ENCODE measurements at places on chromosomes 1 and 21. TPM values are rescaled to one million over a fixed set of nuclear protein-coding genes. Genes with fewer than 3 reads are reported as not detected.

DNA sequence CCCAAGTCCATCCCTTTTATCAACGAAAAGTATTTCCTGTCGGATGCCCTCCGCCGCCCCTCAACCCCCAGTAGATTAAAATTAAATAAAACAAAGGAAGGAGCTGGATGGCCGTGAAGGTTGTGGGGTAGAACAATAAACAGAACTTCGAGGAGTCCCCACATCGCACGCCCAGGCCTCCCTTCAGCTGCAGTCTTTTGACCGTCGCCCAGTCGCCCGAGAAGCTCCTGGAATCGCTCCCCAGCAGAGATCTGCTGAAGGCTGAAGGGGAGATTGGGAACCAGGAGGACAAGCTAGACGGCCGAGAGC, 905 bp downstream of the BARHL2 start:
- no peak overlapping the region for H3K27ac ChIP-seq
- H3K4me1 ChIP-seq, result peaks cover 16% of the 10 kb centered on the region
- H3K4me3 ChIP-seq, result peak overlapping the region; percentile 51
- H3K27me3 ChIP-seq, result peaks cover 97% of the 10 kb centered on the region

- H3K27ac ChIP-seq, result no peak overlapping the region
- no peak overlapping the region for H3K4me3 ChIP-seq
- no peaks in the 10 kb centered on the region for H3K36me3 ChIP-seq
- peaks cover 15% of the 10 kb centered on the region for H3K27me3 ChIP-seq
- H3K4me1 ChIP-seq, result peaks cover 18% of the 10 kb centered on the region
These were observed 1.5 kb downstream of the SHISA4 start for GRCh38 chr1:201890223-201890622.

GRCh38 chr21:21101911-21102310, 103.7 kb downstream of the NCAM2 start:
- no peaks in the 10 kb centered on the region for H3K36me3 ChIP-seq
- no peaks in the 10 kb centered on the region for H3K27me3 ChIP-seq
- no peak overlapping the region for H3K27ac ChIP-seq
- no peak overlapping the region for H3K4me3 ChIP-seq
- H3K4me1 ChIP-seq, result peaks cover 8% of the 10 kb centered on the region

- H3K27ac ChIP-seq, result no peak overlapping the region
- no peak for DNase-seq
- peaks cover 13% of the 10 kb centered on the region for H3K4me1 ChIP-seq
- H3K36me3 ChIP-seq, result peaks cover 13% of the 10 kb centered on the region
These were observed 46.6 kb downstream of the SMYD2 start for GRCh38 chr1:214327514-214327913.

Gene LCE1A
- not detected for total RNA-seq

Gene GJA9
- not detected for total RNA-seq
